HT-29 (cell line): ENCODE measurements at places on chromosomes 5 and 9. TPM values are rescaled to one million over a fixed set of nuclear protein-coding genes. Genes with fewer than 3 reads are reported as not detected.

The SLC6A19 gene
- total RNA-seq: not detected in 2 replicates

The PCDHGA2 gene
- total RNA-seq: 0.03 and 0.05 TPM in 2 replicates

The INPP5E gene
- 15.9 and 16.4 TPM in 2 replicates for total RNA-seq

The LECT2 gene
- total RNA-seq: not detected in 2 replicates

- no peak for DNase-seq
Measured at GRCh38 chr9:138112791-138113600, 235.4 kb downstream of the CACNA1B start.

- DNase-seq: peak; percentile 59
Measured at GRCh38 chr5:154520861-154521453, 42.9 kb upstream of the HAND1 start.

DNA sequence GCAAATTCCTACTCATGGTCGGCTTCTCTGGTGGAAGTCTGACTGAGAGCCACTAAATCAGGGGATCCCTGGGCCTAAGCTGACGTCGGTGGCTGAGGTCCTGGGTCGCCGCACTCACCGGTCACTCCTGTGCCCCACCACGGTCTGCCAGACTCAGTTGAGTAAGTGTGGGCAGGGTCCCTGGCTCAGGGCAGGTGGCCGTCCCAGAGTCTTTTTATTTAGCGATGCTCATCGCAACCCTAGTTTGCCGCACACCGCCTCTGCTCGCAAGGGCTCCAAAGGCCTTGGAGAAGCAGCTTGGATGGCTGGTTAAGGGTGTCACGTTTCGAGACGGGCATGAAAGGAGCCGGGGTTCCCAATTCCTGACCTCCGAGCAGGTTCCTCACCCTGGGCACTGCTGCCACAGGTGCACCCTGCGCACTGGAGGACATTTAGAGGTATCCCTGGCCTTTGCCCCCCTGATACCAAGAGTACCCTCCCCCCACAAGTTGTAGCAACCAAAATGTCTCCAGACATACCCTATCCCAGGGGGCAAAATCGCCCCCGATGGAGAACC lies 59.9 kb downstream of the NSUN2 start:
- DNase-seq: no peak

- DNase-seq: no peak
Measured at GRCh38 chr5:111422245-111422644, 90.1 kb downstream of the STARD4 start.

DNA sequence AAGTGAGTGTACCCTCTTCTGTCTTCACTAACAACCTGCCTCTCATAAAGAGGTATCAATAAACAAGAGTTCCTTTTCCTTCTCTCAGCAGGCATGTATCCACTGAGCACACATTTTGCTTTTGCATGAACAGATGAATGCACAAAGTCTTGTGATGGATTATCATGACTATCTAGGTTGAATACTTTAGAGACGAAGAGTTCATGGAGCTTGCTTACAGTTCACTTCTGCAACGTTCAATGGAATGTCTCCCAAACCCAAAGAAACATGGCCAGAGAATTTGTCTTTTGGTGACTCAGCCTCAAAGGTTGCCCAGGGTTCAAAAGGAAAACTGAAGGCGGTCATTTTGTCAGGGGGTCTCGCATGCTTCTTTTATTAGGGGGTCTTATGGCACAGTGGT lies 55.4 kb downstream of the BRINP1 start:
- DNase-seq: no peak

DNA sequence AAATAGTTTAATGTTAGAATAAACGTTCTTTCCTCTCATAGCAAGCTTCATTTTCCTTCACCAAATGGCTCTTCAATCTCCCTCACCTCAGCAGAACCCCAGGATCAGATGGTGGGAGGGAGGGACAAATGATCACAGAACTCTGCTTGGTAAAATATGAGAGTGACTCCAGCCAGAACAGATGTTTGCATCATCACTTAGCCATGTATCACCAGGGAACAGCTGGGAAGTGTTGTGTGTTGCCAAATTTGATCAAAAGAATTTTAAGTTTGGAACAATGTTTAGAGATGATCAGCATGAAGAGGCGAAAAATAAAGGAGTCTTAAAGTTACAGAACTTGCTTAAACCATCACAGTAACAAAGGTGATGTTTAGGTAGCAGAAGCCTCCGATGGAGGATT lies 115.7 kb downstream of the FRMD3 start:
- DNase-seq: no peak

DNA sequence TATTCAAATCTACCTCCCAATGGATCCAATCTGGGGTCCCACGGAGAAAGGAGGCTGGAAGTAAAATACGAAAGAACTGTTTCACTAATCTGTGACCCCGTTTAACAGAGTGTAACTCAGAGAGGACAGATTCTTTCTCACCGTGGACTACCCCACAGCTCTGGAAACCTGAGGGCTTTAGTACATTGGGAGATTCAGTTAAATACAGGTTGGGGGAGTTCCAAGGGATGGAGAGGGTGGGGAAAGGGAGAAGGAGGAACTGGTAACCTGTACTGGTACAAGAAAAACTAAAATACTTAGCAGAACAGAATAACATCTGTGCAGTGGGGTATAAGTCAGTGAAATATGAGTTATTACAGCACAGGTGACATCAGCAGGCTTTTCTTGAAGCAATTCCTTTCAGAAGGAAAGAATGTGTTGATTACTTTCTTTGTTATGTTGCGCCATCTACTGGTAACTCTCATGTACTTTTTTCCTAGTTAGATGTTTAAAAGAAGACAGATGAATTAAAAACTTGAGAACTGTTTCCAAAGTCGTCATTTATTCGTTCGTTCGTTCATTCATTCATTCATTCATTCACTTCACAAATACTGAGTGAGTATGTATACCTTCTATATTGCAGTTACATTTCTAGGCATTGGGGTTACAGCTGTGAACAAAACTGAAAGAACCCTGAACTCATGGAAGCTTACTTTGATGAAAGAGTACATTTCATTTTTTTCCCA lies 30.0 kb upstream of the STOM start:
- DNase-seq: peak; percentile 83

DNA sequence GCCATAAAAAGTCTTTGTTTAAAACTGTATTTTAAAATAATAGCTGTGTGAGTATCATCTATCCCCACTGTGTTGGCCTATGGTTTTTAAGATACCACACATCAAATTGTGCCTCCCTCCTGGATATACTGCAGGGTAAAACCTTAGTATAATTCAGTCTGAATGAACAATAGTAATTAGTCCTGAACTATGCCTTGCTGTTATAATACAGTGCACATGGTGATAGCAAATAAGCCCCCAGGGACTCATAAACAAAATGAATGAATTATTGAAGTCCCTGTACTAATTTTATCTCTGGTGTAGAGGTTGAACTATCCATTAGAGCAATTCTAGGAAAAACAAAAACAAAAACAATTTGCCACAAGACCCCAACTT lies 142.7 kb upstream of the ADAMTSL1 start:
- DNase-seq: no peak

GRCh38 chr9:110443866-110444220 lies 106.2 kb upstream of the TXNDC8 start:
- no peak for DNase-seq

DNA sequence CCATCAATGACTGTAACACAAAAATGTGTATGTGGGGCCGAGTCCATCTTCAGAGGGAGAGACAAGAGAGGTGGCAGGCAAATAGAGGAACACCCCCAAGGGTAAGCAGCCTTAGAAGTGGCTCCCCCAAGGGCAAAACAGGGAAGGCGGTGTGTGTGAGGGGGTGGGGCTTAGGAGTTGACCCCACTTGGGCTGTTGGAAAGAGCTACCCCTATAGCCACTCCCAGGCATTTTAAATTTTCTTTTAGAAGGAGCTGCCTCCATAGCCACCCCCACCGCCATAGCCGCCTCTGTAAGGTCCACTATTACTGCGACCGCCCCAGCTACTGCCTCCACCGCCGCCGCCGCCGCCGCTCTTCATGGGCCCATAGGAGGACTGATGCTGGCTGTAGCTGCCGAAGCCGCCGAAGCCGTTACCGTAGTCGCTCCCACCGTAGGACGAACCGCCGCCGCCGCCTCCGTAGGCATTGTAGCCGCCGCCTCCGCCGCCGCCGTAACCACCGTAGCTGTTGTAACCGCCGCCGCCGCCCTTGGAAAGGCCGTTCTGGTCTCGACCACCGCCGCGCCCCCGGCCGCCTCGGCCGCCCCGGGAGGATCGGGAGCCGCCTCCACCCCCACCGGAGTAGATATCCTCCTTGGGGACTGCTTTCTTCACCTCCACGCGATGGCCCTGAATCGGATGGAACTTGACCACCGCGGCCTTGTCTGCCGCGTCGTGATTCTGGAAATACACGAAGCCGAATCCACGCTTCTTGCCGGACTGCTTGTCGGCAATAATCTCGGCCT lies 1.1 kb downstream of the HNRNPA0 start:
- DNase-seq: peak; percentile 22

DNA sequence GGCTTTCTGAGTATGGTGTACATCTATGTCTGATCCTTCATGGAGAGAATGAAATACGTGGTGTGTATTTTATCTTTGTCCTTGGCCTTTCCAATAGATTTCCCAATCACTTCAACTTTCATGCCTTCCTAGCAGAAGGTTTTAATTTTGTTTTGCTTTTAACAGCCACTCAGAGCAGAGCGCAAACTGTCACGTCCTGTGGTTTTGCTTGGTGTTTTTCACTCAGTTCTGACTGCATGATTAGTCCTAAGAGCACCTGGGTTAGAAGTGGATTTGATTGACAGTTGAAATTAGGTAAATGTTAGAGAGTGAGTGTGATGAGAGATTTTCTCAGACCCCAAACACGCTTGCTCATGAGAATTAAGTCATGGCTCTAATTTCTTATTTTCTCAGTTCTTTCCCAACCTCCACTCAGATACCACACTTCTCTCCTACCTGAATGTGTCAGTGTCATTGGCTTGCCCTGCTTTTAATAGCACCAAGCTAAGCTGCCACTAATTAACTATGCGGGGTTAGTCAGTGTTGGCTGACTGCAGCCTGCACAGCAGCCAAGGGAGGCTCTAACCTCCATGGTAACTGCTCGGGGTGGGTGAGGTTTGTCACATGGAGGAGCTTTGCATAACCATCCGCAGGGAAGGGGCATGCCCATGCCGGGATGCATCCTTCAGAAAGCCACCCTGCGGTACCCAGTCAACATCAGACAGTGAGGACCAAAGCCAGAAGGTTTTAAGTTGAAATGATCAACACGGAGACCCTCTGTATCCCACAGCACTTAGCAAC lies 173.4 kb downstream of the NR3C1 start:
- no peak for DNase-seq

DNA sequence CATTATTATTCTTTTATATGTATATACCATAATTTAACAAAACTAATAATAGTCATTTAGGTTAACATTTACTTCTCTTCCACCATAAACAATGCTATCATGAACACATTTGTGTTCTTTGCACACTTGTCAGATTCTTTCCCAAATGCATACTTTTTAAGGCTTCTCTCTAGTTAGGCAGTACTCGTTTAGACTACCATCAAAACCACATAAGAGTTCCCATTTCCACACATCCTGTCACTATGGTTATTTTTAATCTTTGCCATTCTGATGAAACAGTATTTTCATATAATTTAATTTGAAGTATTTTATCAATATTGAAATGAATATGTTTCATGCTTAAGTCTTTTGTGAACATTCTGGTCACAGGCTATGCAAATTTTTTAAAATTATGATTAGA lies 15.1 kb downstream of the DROSHA start:
- DNase-seq: no peak

GRCh38 chr9:110081395-110081794 lies 126.6 kb downstream of the C9orf152 start:
- no peak for DNase-seq
